ENCODE measurements at places on chromosomes 5 and 9.

DNA sequence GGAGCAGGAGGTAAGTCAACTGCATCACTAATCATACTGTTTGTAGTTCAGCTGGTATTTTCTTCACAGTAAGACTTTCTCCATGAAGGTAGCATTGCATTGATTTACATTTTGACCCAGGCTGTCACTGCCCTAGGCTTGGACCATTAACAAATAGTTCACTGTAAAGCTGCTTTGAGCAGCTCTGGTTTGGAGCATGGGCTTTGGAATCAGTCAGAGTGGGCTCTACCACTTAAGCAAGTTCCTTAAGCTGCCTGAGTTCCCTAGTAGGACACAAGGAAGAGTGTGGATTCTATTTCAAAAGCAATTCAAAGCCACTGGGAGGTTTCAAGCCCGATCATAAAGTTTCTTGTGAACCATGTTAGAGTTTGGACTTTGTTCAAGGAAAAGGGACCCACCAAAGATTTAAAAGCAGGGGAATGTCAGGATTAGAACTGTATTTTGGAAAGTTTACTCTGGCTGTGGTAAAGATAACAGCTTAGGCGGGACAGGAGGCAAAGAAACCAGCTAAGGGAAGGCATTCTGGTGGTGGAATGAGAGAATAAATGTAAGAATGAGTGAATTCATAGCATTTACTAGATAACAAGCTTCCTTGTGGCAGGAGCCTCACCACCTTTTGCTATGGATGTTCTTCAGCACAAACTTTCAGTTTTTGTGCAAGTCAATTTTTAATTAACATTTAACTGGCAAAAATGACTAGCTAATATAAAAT lies 12.3 kb upstream of the PANK3 start:
- DNase-seq = no peak

DNA sequence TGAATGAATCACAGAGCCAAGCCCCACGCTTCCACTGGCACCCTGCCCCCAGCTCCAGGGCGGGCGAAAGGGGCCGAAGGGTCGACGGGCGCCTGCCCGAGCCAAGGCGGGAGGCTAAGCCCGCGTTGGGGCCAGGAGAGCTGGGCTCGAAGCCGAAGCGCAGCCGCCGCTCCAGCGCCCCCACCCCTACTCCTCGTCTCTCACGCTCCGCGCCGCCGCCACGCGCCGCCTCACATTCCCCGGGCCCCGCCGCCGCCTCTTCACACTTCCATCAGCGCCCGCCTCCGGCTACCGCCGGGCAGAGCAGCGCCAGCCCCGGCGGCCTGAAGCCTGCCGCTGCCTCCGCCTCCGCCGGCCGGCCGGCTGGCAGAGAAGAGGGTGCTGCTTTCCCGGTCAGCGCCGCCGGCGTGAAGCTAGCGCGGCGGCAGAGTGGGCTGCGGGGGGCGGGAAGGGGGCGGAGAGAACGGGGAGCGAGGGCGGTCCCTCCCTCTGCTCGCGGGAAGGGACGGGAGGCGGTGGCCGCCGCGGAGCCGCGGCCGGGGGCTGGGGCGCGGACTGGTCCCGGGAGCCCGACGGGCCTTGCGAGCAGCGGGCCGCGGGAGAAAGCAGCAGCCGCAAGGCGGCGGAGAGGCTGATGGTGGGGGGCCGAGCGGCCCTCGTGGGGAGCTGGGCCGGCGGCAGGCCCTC lies at the start of gene HOMER1:
TSS of gene HOMER1 (minus strand) at position 431 of the 687 bp plus-strand sequence. CDS start 1,360 bp downstream, outside the sequence.
- DNase-seq = peak; percentile 66

GRCh38 chr5:34533582-34534522 lies 122.3 kb upstream of the RAI14 start:
- no peak for DNase-seq

DNA sequence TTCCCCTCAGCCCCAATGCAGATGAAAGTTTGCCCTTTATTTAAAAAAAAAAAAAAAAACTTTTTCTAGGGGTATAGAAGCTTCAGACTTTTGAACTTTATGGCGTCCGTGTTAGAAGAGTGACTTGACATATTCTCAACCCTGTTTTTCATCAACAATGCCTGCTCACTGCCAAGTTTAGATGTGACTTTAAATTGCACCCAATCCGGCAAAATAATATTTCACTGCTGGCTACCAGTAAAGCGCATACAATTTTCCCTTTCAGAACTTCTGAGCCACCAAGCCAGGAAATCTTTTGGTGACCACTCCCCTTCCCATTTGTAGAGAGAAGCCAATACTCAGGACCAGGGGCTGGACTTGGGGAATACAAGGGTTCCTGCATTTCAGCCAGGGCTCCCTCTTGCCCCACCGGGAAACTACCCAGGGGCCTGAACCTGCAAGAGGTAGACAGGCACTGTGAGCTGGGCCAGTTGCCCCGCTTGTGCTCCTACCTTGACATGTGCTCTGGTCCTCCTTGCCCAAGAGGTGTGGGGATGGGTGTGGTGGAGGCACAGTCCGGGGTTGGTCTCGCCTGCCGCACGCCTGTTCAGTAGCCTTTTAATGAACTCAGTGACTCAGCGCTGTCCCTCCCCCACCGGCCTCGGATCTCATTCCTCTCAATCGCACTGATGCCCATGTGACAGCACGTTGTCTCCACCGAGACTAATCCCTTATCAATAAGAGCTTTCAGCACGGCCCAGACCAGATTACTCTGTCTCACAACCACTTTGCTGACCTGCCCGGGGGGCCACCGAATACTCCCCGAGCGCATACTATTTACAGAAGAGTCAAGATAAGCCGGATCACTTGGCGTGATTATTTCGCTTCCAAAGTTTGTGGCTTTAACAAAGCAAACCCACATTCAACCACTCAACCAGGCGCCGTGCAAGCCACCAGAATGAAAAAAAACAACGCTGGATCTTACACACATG lies 226.4 kb downstream of the DCP2 start:
- DNase-seq = no peak

- DNase-seq = no peak
These were observed 35.2 kb downstream of the WHRN start for GRCh38 chr9:114470121-114470520.

GRCh38 chr9:19372567-19372966 lies 7.5 kb downstream of the RPS6 start:
- DNase-seq = no peak

All from stimulated activated CD4-positive, alpha-beta T cell treated with anti-CD3 and anti-CD28 coated beads, TNF-alpha, amount 100 ng/mL, for 1 hour (primary cell).